ENCODE measurements at places on chromosomes 1 and 21. TPM values are rescaled to one million over a fixed set of nuclear protein-coding genes. Genes with fewer than 3 reads are reported as not detected.

IRF6 gene
- 8.6 TPM for total RNA-seq

WDR64 gene
- total RNA-seq, result not detected

TMEM59 gene
- 239 TPM for total RNA-seq

LRRC8C gene
- total RNA-seq, result 15.8 TPM

ZBTB8A gene
- 0.26 TPM for total RNA-seq

DNA sequence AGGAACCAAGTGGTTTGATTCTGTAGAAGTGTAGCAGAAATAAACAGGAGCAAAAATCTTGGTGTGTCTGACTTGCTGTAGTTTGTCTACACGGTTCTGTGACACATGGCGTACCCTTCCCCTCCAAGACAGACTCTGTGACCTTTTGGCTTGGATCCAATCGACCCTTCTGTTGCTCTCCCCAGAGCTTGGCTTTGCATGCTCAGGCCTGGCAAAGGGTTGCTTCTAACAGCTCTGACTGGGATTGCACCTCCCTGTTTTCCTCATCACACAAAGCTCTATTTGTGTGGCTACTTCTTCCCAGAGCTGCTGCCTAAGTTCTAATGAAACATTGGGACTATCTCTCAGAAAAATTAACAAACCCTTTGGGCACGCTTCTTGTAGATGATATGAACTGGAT lies 24.0 kb downstream of the NGF start:
- no peak for DNase-seq

DNA sequence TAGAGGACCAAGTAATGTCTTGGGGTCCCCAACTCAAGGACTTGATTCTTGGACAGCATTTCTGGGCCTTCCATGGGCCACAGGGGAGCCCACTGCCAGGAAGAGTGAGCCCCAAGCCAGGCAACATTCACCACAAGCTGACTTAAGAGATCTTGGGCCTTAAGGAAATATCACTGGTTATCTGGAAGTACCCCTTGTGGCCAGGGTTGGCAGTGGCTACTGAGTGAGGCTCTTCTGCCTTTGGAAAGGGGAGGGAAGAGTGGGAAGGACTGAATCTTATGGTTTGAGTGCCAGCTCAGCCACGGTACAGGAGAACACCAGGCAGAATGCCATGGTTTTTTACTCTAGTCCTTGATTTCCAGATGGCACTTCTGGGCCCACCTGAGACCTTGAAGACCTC lies 228.9 kb upstream of the RGS18 start:
- DNase-seq, result no peak

- no peak for DNase-seq
These were observed 3.4 kb downstream of the LELP1 start for GRCh38 chr1:153206631-153207030.

- DNase-seq, result no peak
These were observed 19.2 kb upstream of the IFI44L start for GRCh38 chr1:78601068-78601467.

GRCh38 chr1:118304722-118305359 lies 119.8 kb upstream of the SPAG17 start:
- DNase-seq, result no peak

DNA sequence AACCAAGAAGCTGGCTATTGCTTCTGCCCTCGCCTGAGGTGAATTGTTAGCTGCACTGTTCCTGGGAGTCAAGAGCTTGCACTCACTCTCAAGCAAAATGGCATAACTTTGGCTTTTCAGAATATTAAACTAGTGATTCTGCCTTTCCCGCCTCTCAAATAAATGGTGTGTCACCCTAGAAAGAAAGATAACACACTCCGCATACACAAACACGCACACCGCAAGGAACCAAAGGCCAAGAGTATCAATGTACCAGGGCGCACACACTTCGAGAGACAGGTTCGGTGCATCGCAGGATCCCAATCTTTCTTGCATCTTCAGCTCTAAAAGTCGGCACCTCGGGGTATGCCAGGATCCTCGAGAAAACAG lies 470 bp upstream of the RTCA start:
- no peak for DNase-seq

DNA sequence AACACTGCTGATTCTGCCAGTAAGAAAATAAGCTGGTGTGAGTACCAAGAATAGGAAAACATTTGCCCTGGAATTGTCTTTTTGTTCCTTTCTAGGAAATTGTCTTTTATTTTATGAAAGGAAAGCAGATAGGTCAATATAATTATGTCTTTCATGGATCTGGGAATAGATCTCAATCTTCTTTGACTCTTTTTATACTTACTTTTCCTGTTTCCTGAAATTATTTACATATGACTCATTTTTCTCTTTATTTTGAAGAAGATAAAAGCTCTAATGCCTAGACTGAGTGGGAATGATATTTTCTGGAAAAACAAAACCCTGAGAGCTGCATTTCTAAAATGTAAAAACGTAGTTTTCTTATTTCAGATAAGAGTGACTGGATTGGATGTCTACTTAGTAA lies 100.1 kb downstream of the MAN1A2 start:
- no peak for DNase-seq

GRCh38 chr21:38948377-38949069 lies 142.8 kb downstream of the ETS2 start:
- DNase-seq, result no peak

DNA sequence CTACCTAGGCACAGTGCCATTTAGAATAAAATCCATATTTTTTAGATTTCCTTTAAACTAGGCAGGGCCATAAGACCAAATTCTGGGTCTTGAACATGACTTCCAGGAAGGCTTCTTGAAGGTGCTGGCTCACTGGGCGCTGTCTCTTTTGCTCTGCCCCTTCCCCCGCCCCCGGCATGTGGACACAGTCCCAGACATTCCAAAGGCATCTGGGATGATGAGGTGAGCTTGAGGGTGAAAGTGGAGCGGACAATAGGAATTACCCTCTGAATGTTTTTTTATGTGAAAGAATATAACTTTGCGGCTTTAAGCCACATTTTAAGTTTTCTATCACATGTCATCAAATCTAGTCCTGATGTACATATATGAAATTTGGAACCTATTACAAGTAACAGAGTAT lies 29.4 kb downstream of the RWDD3 start:
- DNase-seq, result no peak

DNA sequence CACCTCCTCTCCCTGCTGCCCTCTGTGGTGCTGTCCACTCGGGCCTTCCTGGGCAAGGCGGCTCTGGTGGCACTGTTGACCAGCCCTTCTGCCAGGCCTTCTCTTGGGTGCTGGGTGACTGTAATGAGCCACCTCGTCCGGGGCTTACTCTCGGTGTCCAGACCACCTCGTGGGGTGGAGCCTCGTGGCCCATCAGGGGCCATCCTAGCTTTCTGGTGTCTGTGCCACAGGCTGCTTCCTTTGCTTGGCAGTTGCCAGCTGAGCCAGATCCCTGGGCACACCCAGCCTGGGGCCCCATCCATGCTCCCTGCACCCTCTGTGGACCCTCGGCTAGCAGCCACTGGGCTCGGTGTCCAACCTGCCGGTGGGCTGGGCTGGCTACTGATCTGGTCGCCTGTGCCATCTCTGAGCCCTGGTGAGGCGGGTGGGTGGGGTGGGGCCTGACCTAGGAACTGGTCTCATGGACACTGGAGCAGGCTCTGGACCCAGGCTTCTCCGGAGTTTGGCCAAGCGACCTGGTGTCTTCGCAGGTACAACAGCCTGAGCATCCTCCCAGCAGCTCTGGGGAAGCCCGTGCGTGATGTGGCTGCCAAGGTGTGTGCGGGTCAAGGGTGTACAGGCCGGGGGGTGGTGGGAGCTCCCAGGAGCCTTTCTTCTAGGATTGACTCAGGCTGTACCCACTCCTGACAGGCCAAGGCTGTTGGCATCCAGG lies 1.4 kb downstream of the PRXL2B start:
- peak; percentile 59 for DNase-seq

DNA sequence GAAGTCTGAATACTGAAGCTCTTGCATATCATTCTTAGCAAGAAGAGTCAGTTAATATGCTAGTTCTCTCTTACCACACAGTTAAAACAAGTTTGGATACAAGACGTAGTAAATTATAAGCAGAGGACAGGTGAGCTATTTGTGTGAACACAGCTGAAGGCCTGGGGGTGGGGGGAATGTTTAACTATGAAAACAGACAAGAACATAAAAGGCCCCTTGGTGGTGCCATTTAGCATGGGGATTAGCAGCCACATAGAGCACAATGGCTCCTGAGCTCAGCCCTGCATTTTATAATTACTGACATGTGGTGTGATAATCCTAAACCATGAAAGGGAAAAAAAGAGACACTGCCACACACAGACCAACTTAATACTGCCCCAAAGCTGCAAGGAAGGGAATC lies 94.8 kb downstream of the TGFBR3 start:
- DNase-seq, result no peak

GRCh38 chr1:232471250-232471649 lies 158.7 kb downstream of the SIPA1L2 start:
- DNase-seq, result no peak

DNA sequence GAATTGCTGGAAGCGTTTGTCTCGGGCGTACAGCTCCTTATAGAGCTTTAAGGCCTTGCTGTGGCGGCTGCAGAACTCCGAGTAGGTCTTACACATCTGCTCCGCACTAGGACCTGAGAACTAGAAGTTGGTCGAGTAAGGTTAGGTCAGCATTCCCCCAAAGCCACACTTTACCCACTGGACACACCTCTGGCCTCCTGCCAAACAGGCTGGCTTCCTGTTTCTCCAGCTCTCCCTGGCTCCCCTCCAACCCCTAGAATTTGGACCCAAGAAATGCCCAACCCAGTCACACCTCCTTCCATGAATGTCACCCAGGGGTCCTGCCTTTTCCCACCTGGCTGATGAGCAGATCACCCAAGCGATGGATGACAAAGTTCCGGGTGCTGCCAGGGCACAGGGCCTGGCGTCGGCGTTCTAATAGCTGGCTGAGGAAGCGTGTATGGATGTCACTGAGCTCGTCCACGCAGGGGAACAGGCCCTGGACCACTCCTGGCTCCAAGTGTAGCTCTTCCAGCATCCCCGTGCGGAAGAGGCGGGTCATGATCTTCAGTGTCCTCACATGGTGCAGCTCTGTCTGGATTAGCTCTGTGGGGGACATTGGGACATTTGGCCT lies 15.6 kb downstream of the ARHGEF2 start:
- no peak for DNase-seq

- no peak for DNase-seq
These were observed 66.4 kb downstream of the RGS13 start for GRCh38 chr1:192702212-192702902.

DNA sequence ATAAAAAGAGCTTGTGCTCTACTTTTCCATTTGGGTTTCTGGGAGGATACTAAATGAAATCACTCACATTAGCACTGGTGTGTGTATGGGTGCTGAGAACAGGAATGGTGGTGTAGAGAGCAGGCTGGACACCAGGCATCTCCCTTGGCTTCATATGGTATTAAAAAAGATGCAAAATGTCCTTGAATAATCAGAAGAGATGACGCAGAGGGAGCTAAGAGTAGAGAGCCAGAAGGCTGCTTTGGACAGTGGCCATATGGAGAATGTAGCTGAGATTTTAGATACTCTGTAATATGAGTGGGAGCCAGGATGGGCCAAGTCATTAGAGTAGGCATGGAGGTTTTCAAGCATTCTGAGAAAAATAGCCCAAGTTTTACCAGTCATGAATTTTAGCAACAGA lies 112.3 kb upstream of the ZRANB2 start:
- no peak for DNase-seq

DNA sequence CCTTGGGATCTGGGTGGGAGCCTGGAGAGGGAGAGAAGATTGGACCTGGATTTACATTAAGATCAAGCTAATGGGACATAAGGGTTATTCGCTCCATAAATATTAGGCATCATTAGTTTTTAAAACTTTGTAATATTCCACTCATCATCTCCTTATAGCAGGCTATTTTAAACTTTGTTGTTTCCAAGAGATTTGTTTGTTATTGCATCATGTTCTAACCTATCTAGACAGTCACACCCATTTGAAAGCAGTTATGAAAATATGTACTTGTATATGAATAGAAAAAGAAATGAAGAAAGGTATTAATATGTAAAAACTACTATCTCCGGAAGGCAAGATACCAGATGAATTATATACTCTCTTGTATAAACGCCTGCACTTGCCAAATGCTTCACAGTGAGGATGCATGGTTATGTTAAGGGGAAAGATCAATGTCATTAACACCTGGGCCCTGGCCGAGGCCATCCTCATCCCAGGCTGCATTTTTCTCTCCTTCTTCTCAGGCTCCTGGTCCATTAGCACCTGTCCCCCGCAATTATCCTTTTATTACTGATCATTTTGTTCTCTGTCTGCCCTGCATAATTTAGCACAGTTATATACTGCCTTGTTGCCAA lies 468.2 kb downstream of the MATN1 start:
- no peak for DNase-seq

DNA sequence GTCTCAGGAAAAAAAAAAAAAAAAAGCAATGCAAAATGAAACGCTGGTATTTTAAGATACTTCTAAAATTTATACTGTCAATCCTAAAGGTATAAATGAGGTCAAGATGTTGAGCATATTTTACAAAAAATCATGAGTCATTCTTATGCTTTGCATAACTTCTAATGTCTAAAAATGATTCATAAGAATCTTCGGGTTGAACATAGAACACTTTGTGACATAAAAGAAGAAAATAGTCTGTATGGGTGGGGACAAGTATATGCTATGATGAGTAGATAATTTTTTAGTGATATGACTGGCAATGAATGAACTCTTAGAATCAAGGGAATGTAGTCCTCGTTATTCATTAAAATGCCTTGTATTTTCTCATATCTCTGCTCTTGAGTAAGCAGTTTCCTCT lies 416.9 kb upstream of the USP24 start:
- DNase-seq, result no peak

GRCh38 chr1:184533049-184533448 lies 146.2 kb downstream of the C1orf21 start:
- no peak for DNase-seq

- DNase-seq, result no peak
These were observed 61.7 kb downstream of the KCNT2 start for GRCh38 chr1:196546272-196547111.

- DNase-seq, result no peak
These were observed 466.2 kb upstream of the PBX1 start for GRCh38 chr1:164092603-164093353.

All from natural killer cell treated with Interleukin-12 subunit alpha and Interleukin-12 subunit beta and Interleukin-15 and Interleukin-18, amount 100 ng/mL, for 72 hours (primary cell).